SJCRH30 (cell line): ENCODE measurements at places on chromosomes 3 and 15.

- H3K4me3 ChIP-seq, result no peak overlapping the region
- no peaks in the 10 kb centered on the region for H3K27me3 ChIP-seq
- peak; percentile 80 for DNase-seq
- peaks cover 8% of the 10 kb centered on the region for H3K4me1 ChIP-seq
- H3K27ac ChIP-seq, result no peak overlapping the region
Observed at GRCh38 chr3:101195951-101196713, 124.2 kb downstream of the IMPG2 start.

DNA sequence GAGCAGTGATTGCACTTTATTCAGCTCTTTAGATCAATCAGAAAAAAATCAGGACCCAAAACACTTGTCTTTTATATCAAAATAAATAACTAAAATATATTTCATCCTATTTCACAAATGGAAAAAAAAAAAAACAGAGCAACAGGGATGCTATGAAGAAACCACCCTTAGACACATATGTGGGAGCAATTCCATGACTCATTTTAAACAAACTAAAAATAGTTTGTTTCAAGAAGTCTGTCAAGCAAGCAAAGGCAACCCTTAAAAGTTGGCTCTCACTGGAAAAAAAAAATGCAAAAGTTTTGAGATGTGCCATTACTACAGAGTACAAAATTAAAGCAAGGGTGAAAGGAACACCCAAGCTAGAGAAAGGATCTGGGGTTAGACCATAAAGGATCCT lies 5.7 kb downstream of the ATP13A3 start:
- H3K36me3 ChIP-seq, result peaks cover 26% of the 10 kb centered on the region
- no peak overlapping the region for H3K4me3 ChIP-seq
- no peak for DNase-seq
- H3K4me1 ChIP-seq, result peaks cover 6% of the 10 kb centered on the region; the same call in 1 of the 2 replicates
- no peak overlapping the region for H3K27ac ChIP-seq
- H3K27me3 ChIP-seq, result no peaks in the 10 kb centered on the region

DNA sequence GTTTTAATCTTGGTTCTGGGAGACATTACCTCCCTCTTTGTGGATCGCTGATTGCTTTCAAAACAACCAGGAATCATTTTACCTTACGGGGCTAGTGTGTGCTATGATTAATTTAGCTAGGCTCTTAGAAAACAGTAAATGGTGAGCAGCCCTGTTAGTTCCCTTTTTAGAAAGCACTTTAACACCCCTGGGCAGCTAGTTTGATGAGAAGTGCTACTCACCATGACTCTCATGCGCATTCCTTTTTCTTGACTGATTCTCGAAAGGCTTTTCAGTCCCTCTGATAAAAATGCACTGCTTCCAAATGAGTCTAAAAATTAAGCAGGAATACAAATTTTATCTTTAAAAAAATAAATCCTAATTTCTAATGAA lies 75.3 kb upstream of the LEKR1 start:
- no peaks in the 10 kb centered on the region for H3K36me3 ChIP-seq
- peaks cover 35% of the 10 kb centered on the region for H3K4me1 ChIP-seq
- H3K27ac ChIP-seq, result peak overlapping the region; percentile 96
- H3K27me3 ChIP-seq, result no peaks in the 10 kb centered on the region
- no peak for DNase-seq

GRCh38 chr3:192001218-192001617 lies 540.3 kb downstream of the PYDC2 start:
- no peak for DNase-seq
- H3K36me3 ChIP-seq, result no peaks in the 10 kb centered on the region
- no peak overlapping the region for H3K27ac ChIP-seq
- H3K4me1 ChIP-seq, result no peaks in the 10 kb centered on the region

- no peaks in the 10 kb centered on the region for H3K27me3 ChIP-seq
- H3K36me3 ChIP-seq, result no peaks in the 10 kb centered on the region
Observed at GRCh38 chr3:155604967-155605366, 139.9 kb downstream of the PLCH1 start.

DNA sequence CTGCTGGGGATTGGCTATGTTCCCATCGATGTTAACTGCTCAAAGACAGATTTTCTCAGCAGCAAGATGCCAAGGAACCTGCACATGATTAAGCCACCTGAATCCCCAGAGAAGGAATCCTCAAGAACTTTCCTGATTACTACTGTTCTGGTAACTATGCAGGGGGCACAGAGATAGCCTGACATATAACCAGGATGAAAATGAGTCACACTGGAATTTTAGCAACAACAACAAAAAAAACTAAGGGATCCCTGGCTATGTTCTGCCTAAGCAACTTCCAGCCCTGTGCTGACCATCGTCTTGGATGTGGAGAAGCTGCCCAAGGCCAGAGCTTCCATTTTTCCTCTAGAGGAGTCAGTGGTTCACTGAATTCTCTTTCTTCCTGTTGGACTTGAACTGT lies 13.8 kb downstream of the RIOX2 start:
- peaks cover 64% of the 10 kb centered on the region for H3K36me3 ChIP-seq
- H3K4me1 ChIP-seq, result no peaks in the 10 kb centered on the region

DNA sequence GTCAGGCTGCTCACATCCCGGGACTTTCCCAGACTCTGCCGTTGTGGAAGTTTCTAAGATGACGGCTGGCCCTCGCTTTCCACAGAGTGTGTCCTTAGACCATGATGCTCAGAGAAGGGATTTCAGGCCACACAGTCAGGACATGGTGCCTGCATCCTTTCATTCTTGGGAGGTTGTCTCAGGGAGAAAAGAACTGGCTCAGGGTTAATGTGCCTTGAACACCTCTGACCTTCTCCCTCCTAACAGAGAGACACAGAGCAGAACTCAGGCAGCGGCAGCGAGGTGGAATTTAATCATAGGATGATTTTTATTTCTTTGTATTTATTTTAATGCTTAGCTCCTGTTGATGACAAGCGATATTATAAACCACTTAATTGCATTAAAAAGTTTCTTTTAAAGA lies 96.9 kb upstream of the ATP2B2 start:
- H3K4me1 ChIP-seq, result no peaks in the 10 kb centered on the region
- no peak for DNase-seq
- no peak overlapping the region for H3K4me3 ChIP-seq
- no peaks in the 10 kb centered on the region for H3K27me3 ChIP-seq
- H3K27ac ChIP-seq, result no peak overlapping the region

- no peak overlapping the region for H3K27ac ChIP-seq
- H3K4me3 ChIP-seq, result no peak overlapping the region
- H3K27me3 ChIP-seq, result no peaks in the 10 kb centered on the region
- H3K4me1 ChIP-seq, result no peaks in the 10 kb centered on the region
Observed at GRCh38 chr15:79901958-79902357, 5.1 kb upstream of the MTHFS start.

GRCh38 chr15:89666184-89666857 lies 11.1 kb upstream of the KIF7 start:
- H3K4me3 ChIP-seq, result no peak overlapping the region
- no peak for DNase-seq
- no peak overlapping the region for H3K27ac ChIP-seq
- H3K36me3 ChIP-seq, result no peaks in the 10 kb centered on the region
- peaks cover 4% of the 10 kb centered on the region; the same call in 1 of the 2 replicates for H3K4me1 ChIP-seq
- 0 out of 2 replicates have a peak, but pooled peaks cover 7% of the 10 kb centered on the region for H3K27me3 ChIP-seq

GRCh38 chr15:27017168-27017809 lies 46.3 kb downstream of the GABRG3 start:
- no peak overlapping the region for H3K4me3 ChIP-seq
- no peaks in the 10 kb centered on the region for H3K27me3 ChIP-seq
- no peak overlapping the region for H3K27ac ChIP-seq
